ENCODE measurements at places on chromosomes 13 and 19. TPM values are rescaled to one million over a fixed set of nuclear protein-coding genes. Genes with fewer than 3 reads are reported as not detected.

GRCh38 chr13:31793246-31793645 is 53.9 kb downstream of the RXFP2 start:
- DNase-seq: no peak
- H3K27me3 ChIP-seq: no peaks in the 10 kb centered on the region
- no peak overlapping the region for H3K27ac ChIP-seq
- H3K36me3 ChIP-seq: no peaks in the 10 kb centered on the region

Gene EDDM13
- total RNA-seq: not detected

Gene GSX1
- total RNA-seq: not detected

Gene CYP4F8
- total RNA-seq: not detected

DNA sequence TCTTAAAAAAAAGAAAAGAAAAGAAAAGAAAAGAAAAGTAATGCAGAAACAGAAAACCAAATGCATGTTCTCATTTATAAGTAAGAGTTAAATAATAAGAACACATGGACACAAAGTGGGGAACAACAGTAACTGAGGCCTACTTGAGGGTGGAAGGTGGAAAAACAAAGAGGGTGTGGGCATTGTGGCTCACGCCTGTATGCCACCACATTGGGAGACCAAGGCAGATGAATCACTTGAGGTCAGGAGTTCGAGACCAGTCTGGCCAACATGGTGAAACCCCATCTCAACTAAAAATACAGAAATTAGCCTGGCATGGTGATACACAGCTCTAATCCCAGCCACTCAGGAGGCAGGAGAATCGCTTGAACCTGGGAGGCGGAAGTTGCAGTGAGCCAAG is 8.1 kb downstream of the ZNF708 start:
- no peak for DNase-seq
- H3K4me1 ChIP-seq: peaks cover 3% of the 10 kb centered on the region
- no peaks in the 10 kb centered on the region for H3K27me3 ChIP-seq
- no peaks in the 10 kb centered on the region for H3K36me3 ChIP-seq
- H3K4me3 ChIP-seq: no peak overlapping the region
- no peak overlapping the region for H3K27ac ChIP-seq

DNA sequence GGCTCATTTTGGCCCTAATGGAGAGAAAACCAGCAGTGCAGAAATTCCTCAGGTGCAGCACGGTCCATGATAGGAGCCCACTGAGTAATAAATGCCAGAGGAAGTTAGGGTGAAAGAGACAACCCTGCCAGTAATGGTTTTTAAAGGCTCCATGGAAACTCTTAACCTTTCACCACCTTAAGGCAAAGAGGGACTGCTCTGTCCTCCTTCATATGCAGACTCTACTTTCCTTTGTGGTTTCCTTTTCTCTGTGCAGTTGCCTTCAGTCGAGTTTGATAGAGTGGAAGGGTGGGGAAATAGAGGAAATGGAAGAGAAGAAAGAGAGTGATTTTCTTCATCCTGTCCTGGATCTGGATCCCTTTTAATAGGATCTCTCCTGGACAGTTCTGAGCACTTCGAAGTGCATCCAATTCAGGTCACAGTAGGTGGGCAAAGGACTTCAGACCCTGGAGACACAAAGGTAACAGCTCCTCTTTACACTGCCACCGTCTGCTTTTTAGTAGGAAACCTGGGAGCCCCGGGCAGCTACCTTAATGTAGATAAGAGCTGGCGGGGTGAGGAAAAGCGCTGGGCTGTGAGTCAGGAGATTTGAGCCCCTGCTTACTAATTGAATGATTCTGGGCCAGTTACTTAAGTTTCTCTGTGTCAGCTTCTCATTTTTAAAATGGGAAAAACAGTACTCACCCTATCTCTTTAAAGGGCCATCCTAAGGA is 294.8 kb downstream of the KCNRG start:
- DNase-seq: no peak
- no peaks in the 10 kb centered on the region for H3K4me1 ChIP-seq
- H3K36me3 ChIP-seq: no peaks in the 10 kb centered on the region
- no peaks in the 10 kb centered on the region for H3K27me3 ChIP-seq
- H3K27ac ChIP-seq: no peak overlapping the region
- H3K4me3 ChIP-seq: no peak overlapping the region

Gene ATP1A3
- total RNA-seq: not detected

Gene ZFP14
- total RNA-seq: 0.73 TPM

Gene PRSS57
- not detected for total RNA-seq

GRCh38 chr19:13825489-13826441 is 30.5 kb downstream of the ZSWIM4 start:
- H3K4me1 ChIP-seq: no peaks in the 10 kb centered on the region
- DNase-seq: no peak
- no peak overlapping the region for H3K27ac ChIP-seq

GRCh38 chr19:13646758-13647157 is 117.6 kb upstream of the MRI1 start:
- no peaks in the 10 kb centered on the region for H3K27me3 ChIP-seq
- H3K36me3 ChIP-seq: no peaks in the 10 kb centered on the region
- no peaks in the 10 kb centered on the region for H3K4me1 ChIP-seq

Gene UBE2L5
- total RNA-seq: not detected

GRCh38 chr19:28169168-28169887 is 1043.6 kb downstream of the UQCRFS1 start:
- H3K36me3 ChIP-seq: no peaks in the 10 kb centered on the region
- no peaks in the 10 kb centered on the region for H3K4me1 ChIP-seq
- H3K27me3 ChIP-seq: no peaks in the 10 kb centered on the region
- no peak overlapping the region for H3K27ac ChIP-seq

GRCh38 chr13:51804295-51805172 is 571 bp upstream of the DHRS12 start:
- no peak for DNase-seq
- peak overlapping the region; percentile 100 for H3K27ac ChIP-seq
- peak overlapping the region; percentile 93 for H3K4me3 ChIP-seq
- H3K27me3 ChIP-seq: no peaks in the 10 kb centered on the region
- peaks cover 46% of the 10 kb centered on the region for H3K4me1 ChIP-seq

DNA sequence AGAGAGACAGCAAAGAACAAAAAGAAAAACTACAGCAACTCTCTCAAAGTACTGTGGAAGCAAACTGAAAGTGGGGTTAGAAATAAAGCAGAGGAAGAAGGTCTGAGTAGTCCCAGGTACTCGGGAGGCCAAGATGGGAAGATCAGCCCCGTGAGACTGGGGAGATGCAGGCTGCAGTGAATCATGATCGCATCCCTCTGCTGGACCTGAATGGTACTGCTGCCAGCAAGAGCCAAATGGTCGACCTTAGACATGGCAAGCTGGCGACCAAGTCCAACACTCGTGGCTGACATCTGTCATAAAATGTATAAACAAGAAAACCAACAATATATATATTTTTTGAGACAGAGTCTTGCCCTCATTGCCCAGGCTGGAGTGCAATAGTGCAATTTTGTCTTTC is 33.7 kb upstream of the ZNF724 start:
- H3K4me1 ChIP-seq: no peaks in the 10 kb centered on the region
- H3K4me3 ChIP-seq: no peak overlapping the region
- DNase-seq: no peak
- no peak overlapping the region for H3K27ac ChIP-seq
- H3K36me3 ChIP-seq: no peaks in the 10 kb centered on the region

DNA sequence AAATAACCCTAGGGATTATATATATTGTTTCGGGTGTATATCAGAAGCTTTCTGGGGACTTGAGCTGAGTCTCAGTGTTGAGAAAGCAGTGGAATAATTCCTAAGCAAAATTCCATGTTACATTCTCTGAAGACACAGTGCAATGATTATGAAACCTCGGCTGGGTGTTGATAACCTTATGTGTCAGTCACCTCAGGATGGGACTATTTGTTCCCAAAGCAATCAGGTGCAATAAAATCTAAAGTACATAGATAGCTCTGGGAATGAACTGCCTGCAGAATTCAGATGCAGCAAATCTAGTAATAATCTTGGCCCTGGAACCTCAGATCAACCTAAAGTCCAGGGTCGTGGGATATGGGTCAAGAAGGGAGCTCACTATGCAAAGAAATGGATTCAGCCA is 53.0 kb downstream of the EDNRB start:
- no peaks in the 10 kb centered on the region for H3K36me3 ChIP-seq
- no peaks in the 10 kb centered on the region for H3K4me1 ChIP-seq
- no peak for DNase-seq
- H3K4me3 ChIP-seq: no peak overlapping the region

- no peak overlapping the region for H3K4me3 ChIP-seq
- H3K27ac ChIP-seq: no peak overlapping the region
- H3K27me3 ChIP-seq: no peaks in the 10 kb centered on the region
- no peaks in the 10 kb centered on the region for H3K4me1 ChIP-seq
- H3K36me3 ChIP-seq: no peaks in the 10 kb centered on the region
- no peak for DNase-seq
Measured at GRCh38 chr13:36251526-36251925, 37.2 kb upstream of the SOHLH2 start.

DNA sequence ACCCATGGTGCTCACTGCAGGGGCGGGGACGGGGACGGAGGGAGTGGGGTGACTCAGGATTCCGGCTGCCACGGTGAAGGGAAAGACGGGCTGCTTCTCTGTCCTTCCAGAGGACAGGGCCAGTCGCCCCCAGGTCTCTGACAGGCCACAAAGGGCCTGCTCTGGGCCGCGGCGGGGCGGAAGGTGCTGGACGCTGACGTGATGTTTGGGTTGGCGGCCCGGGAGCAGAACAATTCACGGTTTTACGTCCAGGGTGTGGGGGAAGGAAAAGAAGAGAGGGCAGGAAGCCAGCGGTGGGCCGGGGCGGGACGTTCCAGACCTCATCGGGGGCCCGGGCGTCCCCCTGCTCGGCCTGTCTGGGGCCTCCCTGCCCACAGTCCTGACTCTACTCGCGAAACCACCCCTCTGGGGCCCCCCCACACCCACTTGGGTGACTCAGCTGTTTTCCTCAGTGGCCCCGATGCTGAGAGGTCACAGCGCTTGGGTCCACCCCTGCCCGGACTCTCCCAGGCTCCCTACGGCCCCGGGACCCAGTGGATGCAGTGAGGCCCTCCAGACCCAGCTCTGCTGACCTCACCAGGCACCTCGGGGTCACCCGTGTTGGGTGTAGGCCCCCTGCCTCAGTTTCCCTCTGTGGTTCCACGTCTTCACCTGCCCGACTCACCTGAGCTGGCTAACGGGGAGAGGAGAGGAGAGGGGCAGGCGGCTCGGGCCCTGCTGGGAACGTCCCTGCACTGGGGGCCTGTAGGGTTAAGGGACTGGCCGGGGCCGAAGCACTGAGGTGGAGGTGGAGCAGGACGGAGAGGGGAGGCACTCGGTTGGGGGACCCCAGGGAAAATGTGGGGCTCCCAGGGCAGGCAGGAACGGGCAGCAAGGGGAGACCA is 29.2 kb downstream of the PIP5K1C start:
- peak; percentile 42 for DNase-seq
- peaks cover 34% of the 10 kb centered on the region for H3K4me1 ChIP-seq
- H3K27ac ChIP-seq: peak overlapping the region; percentile 86
- no peaks in the 10 kb centered on the region for H3K36me3 ChIP-seq
- no peaks in the 10 kb centered on the region for H3K27me3 ChIP-seq

DNA sequence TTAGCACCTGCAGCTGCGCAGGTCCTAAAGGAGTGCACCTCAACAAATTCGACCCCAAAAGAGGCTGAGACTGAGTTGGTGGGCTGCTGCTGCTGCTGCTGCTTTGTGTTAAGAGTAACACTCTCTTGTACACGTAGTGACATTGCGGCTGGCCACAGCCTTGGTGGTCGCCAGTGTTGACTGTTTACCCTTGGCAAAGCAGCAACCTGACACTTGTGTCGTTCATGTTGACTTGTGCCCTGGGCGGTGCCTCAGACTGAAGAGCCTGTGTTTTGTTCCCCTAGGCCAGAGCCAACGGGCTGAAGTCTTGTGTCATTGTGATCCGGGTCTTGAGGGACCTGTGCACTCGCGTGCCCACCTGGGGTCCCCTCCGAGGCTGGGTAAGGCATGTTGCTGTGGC is 22.4 kb upstream of the QTRT1 start:
- no peaks in the 10 kb centered on the region for H3K27me3 ChIP-seq
- no peak for DNase-seq
- H3K4me1 ChIP-seq: no peaks in the 10 kb centered on the region
- no peak overlapping the region for H3K4me3 ChIP-seq
- peaks cover 78% of the 10 kb centered on the region for H3K36me3 ChIP-seq

Gene NFIX
- total RNA-seq: 128 TPM

Gene PROZ
- total RNA-seq: not detected

Gene ZNF556
- total RNA-seq: 0.26 TPM

DNA sequence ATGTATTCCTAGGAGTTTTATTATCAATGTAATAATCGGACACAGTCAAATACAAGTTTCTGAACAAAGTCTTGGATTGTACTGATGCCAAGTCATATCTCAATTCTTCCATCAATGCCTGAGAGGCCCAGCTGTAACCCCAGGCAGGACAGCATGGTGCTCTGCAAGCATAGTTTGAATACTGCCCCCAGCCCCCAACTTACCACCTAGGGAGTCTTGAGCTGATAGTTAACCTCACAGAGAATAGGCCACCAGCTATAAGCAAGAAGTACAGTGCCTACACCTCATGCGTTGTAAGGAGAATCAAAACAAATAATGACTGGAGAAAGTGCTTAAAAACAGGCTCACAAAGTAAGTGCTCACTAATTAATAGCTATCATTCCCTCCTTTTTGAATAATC is 2.7 kb downstream of the PROSER1 start:
- H3K4me3 ChIP-seq: peak overlapping the region; percentile 4
- no peak for DNase-seq
- no peaks in the 10 kb centered on the region for H3K27me3 ChIP-seq
- H3K36me3 ChIP-seq: no peaks in the 10 kb centered on the region
- H3K27ac ChIP-seq: no peak overlapping the region

GRCh38 chr13:30307971-30308290 is 580 bp upstream of the KATNAL1 start:
- peaks cover 15% of the 10 kb centered on the region for H3K4me1 ChIP-seq
- peak overlapping the region; percentile 91 for H3K27ac ChIP-seq
- no peak for DNase-seq
- H3K27me3 ChIP-seq: no peaks in the 10 kb centered on the region
- H3K36me3 ChIP-seq: no peaks in the 10 kb centered on the region
- H3K4me3 ChIP-seq: peak overlapping the region; percentile 98

DNA sequence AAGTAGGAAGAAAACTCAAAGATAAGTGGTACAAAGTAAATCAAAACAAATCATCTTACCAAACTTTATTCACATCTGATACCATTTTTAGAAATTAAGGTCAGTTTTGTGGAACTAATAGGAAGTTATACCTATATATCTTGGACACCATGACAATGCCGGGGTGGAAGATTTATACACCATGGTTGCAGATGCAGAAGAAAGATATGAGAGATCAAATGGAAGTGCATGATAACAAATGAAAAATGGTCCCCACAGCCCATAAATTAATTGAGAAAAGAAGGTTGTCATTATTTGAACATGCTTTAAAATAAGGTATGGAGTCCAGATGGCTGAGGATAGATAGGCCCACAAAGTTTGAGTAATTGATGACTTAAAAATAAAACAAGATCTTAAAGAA is 276.8 kb downstream of the TSHZ3 start:
- H3K36me3 ChIP-seq: no peaks in the 10 kb centered on the region
- no peak overlapping the region for H3K4me3 ChIP-seq
- no peaks in the 10 kb centered on the region for H3K4me1 ChIP-seq
- no peak for DNase-seq
- H3K27ac ChIP-seq: no peak overlapping the region
- H3K27me3 ChIP-seq: peaks cover 6% of the 10 kb centered on the region

All from gastrocnemius medialis (tissue), 4 donors.